ENCODE measurements at places on chromosomes 7 and 10.
A peak's percentile ranks its signal among the peaks of the same experiment; 100 is the strongest.

GRCh38 chr7:20696803-20697333 lies 81.4 kb downstream of the ABCB5 start:
- no peak for DNase-seq

- DNase-seq, result no peak
Observed at GRCh38 chr10:60367431-60367830, 22.2 kb downstream of the ANK3 start.

- DNase-seq, result no peak
Observed at GRCh38 chr10:33734393-33735155, 400.1 kb upstream of the NRP1 start.

- no peak for DNase-seq
Observed at GRCh38 chr10:62627983-62628382, 176.5 kb upstream of the ADO start.

DNA sequence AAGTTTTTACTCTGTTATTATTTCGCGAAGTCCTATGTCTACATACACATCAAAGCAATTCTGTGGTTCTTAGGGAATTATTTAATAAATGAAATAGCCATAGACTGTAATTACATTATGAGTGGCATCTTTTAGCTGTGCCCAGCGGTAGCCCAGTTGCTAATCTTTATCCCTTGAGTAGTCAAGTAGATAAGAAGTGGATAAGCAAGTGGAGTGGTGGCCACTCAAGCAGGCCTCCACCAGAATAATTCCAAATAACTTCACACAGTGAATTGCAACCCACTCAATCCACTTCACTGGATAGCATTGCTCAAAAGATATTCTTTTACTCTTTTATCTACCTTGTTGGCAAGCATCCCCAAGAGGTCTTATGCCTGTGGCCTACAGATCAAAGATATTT lies 349.7 kb downstream of the AUTS2 start:
- DNase-seq, result no peak

- no peak for DNase-seq
Observed at GRCh38 chr10:18606051-18606695, 45.2 kb downstream of the NSUN6 start.

- DNase-seq, result peak; percentile 94
Observed at GRCh38 chr7:141158561-141158960, 84.7 kb downstream of the TMEM178B start.

GRCh38 chr7:114413761-114414155 lies 857 bp upstream of the FOXP2 start:
- DNase-seq, result no peak

- no peak for DNase-seq
Observed at GRCh38 chr7:26891400-26892350, 27.3 kb upstream of the SKAP2 start.

- no peak for DNase-seq
Observed at GRCh38 chr10:65618126-65618525, 1307.7 kb upstream of the LRRTM3 start.

- peak; percentile 37 for DNase-seq
Observed at GRCh38 chr7:43431020-43431595, 151.8 kb upstream of the STK17A start.

DNA sequence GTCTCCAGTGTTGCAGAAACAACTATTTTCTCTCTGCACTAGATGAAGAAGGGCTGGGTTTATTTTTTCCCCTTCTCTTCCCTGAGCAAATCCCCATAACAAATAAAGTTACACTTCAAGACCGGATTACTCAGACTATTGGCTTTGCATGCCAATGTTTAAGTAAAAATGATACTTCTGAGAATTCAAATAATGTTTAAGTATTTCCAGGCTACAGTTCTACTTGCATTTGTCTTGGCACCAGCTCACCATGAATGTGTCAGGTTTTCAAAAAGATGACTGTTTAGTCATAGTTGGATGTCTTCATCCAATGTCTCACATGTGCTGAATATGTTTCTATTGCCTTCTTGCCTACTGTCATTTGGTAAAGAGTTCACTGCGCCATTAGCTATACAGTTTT lies 912.6 kb downstream of the GATA3 start:
- no peak for DNase-seq

DNA sequence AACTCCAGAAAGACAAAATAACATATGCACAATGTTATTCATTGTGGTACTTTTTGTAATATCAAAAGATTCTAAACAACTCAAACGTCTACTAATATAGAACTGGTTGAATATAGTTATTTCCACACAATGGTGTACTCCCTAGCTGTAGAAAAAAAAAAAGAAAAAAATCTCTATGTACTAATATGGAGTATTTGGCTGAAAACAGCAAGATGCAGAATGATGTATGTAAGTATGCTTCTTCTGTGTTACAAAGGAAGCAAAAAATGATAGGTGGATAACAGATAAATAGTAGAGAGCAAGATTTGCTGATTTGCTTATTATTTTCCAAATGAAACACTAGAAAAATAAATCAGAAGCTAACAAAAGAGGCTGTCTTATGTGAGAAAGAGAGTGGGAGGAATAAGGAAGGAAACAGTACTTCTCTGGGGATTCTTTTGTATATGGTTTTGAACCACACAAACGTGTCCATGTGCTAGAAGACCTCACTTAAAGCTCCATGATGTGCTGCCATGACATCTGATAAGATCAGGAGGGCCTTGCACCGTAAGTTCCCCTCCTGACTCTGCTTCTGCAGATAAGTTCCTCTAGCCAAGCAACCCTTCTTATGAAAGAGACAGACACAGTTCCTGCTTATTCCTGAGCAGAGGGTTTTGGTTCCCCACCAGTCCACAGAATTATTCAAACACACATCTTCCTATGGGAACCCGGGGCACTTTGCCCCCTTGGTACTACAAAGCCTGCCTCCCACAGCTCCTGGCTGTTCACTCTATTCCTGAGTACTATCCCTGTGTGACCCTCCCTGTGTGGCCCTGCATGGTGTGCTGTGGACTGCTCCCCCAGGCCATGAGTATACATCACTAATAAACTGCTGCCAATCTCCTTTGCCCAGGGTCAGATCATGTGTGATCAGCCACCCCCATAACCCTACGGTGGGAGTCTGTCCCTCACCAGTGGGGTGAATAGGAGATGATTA lies 159.1 kb downstream of the CCDC71L start:
- DNase-seq, result no peak

DNA sequence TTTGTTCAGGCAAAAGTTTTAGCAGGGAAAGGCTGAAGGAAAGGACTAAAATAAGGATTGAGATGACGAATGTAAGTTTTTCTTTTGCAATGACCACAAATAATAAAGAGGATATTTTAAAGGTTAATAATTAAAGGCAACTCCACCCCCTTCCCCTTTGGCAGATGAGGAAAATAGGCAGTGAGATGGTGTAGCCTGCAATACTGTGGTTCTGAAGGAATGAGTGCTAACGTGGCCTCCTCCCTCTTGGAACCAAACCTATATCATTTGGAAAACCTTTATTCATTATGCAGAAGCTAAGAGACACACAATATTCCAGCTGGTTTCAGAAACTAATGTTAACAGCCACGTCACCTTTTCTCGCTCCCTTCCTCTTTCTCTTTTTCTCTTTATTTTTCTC lies 70.9 kb upstream of the COL1A2 start:
- no peak for DNase-seq

DNA sequence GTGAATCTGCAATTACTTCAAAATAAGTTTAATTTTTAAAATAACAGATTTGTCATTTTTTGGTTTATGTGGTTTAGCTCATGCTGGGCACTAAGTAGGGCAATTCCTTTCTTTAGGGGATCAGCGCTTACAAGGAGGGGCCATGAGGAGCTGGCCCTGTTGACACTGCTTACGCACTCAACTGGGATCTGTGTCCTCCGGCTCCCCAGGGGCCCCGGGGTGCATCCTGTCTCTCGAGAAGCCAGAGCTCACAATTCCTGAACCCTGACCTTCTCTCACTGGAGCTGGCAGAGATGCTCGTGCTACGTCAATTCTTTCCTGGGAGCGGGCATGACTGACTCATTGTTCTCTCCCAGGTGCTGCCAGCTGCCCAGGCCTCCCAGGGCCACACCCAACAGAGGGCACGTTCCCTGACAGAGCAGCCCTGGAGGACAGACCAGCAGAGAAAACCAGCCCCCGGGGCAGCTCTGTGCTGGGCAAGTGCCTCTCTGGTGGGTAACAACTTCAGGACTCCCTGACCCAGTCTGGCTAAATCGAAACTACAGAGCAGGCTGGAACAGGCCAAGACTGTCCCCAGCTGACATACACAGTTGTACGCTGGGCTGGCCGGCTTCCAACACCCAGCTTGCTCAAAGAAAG lies 36.8 kb downstream of the CTBP2 start:
- no peak for DNase-seq

DNA sequence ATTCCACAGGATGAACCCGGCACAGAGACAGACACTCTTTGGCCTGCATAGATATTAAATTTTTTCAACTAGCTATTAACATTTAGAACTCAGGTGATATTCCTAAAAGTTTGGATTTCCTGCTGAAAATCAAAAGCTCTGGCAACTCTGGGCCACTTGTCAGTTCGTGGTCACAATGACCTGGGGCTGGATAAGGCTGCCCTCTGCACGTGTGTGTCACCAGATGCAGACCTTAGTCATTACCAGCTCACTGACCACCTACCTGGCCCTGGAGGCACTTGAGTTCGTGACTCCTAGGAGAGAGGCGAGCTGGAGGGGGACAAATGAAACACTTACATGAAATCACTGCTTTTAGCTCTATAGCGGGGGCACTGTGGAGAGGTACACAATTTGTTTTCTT lies 126.5 kb downstream of the HIPK2 start:
- DNase-seq, result no peak

GRCh38 chr10:33914746-33915145 lies 580.3 kb upstream of the NRP1 start:
- DNase-seq, result no peak

DNA sequence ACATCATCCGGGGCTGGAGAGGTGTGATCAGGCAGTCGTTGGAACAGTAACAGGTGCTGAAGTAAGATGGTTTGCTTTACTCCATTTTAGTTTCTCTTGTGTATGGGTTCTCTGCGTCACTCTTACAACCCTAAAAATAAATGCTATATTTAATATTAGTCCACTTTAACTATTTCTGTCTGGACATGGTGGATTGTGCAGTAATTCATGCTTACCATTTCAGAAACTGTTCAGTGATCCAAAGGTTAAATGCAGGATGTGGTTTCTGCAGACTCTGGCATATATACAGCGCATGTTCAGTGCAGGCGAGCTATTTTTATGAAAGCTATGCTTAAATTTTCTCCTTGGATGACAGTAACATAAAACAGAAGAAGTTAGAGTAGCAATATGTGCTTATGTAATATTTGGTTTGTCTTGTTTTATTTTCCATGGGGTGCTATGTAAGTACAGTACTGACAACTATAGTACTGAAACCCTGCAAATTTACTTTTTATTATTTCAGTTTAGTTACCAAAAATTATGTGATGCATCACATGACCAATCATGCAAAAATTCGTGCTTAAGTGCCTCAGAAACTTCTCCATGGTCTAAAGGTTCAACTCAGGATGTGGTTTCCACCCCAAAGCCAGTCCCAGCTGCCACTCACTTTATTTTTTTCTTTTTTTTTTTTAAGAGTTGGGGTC lies 46.6 kb upstream of the GRID1 start:
- peak; percentile 81 for DNase-seq

DNA sequence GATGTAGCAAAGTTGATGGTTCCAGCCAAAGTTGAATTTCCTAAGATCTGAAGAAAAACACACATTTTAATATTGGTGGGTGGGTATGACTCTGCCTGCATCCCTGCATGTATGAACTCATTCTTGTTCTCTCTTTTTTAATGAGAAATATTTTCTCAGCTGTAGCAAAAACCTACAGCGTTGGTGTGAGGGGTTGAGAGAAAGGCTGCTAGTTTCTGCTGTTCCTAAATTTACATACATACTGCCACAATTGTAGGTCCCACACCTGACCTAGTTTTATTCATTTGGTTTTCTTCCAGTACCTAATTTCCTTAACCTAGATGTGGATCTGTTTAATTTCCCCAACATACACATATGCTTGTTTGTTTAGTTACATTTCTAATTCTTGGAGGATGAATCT lies 4.6 kb downstream of the AGFG2 start:
- no peak for DNase-seq

DNA sequence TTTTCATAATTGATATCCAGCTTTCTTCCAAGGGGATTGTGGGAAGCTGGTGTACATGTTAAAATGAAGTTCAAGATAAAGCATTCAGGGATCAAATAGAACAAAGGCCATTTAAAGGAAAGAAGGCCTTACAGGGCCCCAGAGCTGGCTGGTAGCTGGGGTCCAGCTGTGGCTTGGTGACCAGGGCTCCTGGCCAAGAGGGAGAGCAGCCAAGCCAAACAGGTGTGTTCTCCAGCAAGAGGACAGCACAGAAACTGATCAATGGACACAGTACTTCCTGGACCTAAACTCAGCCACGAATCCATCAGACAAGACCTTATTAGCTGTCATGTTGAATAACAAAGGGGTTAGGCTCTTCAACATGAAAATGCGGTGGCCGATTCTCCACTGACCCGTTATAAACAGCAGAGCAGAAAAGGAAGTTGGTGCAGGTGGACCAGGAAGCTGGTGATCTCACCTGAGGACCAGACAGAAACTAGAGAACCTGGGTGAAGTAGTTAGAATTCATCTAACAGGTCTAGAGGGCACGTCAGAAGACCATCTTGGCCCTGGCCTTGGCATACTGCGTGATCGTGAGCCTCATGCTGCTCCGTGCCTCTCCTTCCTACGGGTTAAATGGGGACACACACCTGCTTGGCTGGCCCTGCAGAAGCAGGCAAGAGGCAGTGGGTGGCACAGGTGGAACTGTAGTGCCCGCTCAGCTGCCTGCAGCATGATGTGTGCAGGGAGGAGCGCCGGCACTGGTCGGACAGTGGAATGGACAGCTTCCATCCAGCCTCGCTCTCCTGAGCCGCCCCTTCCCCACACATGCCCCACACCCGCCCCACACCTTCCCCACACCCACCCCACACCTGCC lies 53.8 kb downstream of the PARP12 start:
- no peak for DNase-seq

DNA sequence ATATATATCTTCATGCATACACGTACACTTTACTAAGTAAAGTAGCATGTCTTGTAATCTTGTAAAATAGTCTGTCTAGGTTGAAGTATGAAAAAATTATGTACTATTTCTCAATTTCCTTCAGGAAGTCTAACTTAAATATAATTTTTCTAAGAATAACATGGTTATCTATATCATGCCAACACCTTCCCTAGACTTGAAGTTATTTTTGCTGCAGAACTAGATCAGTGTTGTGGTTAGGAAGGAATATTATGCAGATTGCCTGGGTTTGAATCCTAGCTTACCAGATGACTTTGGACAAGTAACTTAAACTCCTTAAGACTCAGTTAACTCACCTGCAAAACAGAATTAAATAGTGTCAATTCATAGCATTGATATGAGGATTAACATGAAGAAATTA lies 142.2 kb upstream of the SEMA3A start:
- DNase-seq, result no peak

DNA sequence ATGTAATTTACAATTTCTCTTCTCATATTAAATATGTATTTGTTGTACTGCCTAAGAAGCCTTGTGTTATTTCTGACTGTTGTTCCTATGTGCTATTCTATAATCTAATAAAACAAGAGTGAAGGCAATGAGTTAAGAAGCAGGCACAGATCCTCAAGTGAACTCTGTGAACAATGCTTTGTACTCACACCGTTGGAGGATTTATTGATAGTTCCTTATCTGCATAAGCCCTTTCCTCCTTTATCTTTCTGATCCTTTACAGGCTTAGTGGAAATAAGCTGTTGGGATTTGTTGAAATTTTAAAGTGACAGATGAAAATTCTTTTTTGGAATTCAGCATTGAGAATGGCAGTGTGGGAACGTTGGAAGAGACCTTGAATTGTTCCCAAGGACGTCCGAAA lies 329.6 kb upstream of the NPVF start:
- DNase-seq, result no peak

All from foreskin melanocyte (primary cell).